ENCODE measurements at places on chromosomes 3 and 15.

GRCh38 chr3:158970006-158970405, 168.2 kb downstream of the MFSD1 start:
- DNase-seq, result no peak

GRCh38 chr3:65625305-65625704, 413.4 kb downstream of the MAGI1 start:
- DNase-seq, result no peak

- no peak for DNase-seq
Measured at GRCh38 chr3:189941679-189942078, 179.0 kb downstream of the P3H2 start.

- DNase-seq, result no peak
Measured at GRCh38 chr3:195226900-195227447, 44.0 kb downstream of the XXYLT1 start.

DNA sequence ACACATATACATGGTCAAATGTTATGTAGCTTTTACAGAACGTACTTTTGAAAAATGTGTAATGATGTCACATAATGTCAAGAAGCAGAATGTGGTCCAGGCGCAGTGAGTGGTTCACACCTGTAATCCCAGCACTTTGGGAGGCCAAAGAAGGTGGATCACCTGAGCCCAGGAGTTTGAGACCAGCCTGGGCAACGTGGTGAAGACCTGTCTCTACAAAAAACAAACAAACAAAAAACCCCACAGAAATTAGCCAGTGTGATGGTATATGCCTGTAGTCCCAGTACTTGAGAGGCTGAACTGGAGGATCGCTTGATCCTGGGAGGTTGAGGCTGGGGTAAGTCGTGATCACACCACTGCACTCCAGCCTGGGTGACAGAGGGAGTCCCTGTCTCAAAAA, 15.9 kb upstream of the GLCE start:
- DNase-seq, result no peak

DNA sequence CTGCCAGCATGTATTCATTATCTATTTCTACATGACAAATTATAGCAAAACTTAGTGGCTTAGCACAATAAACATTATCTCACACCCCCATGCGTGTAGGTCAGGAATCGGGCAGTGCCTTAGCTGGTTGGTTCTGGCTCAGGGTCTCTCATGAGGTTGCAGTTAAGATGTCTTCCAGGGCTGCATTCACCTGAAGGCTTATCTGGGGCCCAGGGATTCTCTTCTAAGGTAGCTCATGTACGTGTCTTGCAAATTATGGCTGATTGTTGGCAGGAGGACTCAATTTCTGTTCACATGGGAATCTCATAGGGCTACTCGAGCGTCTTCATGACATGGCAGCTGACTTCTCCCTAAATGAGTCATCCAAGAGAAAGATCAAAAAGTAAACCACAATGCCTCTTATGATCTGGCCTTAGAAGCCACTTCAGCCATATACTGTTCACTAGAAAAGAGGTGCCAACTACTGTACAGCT, 42.9 kb upstream of the TSC22D2 start:
- no peak for DNase-seq

- DNase-seq, result no peak
Measured at GRCh38 chr3:150269526-150269925, 138.6 kb upstream of the TSC22D2 start.

DNA sequence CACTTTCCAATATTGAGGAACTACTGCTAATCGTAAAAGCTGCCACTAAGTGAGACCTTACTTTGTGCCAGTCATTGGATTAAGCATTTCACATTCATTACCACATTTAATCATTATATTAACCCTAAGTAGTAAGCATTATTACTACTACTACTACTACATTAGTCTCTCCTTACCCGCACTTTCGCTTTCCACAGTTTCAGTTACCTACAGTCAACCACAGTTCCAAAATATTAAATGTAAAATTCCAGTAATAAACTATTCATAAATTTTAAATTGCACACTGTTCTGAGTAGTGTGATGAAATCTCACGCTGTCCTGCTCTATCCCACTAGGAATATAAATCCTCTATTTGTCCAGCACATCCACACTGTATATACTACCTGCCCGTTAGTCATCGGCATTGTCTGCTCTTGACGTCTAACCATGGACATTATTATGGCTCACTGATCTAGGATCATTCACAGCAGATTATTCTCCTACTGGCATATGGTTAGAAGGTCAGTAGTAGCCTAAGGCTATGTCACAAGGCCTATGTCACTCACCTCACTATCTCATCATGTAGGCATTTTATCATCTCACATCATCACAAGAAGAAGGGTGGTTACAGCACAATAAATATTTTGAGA, 121.1 kb downstream of the GSK3B start:
- DNase-seq, result no peak

DNA sequence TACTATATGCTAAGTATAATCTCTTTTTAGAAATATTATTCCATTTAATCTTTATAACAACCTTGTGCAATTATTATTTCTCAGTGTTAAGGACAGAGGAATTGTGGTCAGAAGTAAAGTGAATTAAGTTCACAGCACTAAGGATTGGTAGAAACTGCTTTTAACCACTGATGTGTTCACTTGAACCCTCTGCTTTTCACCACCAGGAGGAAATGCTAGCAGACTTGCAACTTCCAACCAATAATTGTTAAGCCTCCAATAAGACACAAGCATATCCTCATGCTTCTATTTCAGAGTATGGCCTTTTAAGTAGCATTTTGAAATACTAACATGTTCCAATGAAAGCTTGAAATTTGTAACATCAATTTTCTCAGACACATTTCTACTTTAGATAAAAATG, 527.4 kb downstream of the SI start:
- no peak for DNase-seq

- DNase-seq, result no peak
Measured at GRCh38 chr3:76267851-76268380, 482.6 kb upstream of the ZNF717 start.

GRCh38 chr3:133472242-133472641, 72.4 kb downstream of the BFSP2 start:
- DNase-seq, result no peak

GRCh38 chr3:165279471-165279870, 83.3 kb upstream of the SLITRK3 start:
- no peak for DNase-seq

DNA sequence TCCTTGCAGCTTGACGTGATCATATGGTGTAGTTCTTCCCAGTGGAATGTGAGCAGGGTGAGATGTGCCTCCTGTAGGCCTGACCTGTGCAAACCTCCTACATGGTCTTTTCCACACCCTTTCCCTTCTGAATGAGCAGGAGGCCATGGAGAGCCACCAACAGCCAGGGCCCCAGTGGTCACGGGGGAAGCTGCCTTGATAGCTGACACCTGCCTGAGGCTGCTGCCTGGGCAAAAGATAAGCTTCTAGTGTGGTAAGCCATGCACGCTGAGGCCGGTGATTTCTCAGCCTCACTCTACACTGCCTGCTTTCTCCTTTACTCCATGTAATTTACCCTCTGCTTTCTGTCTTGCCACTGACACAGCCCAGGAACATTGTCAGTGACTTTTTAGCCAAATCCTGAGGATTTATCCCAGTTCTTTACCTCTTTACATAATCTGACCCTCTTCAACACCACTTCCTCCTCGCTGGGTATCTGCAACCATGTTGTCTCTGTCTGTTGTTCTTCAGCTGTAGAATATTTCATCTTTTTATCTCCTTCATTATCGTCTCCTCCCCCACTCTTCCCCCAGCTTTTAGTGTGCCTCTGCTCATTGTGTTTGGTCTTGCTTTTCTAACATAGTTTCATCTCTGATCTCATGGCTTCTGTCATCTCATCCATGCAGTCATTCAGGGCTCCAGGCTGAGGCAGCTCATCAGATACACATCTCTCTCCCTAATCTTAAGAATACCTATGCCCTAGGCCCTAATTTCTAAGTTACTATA, 11.2 kb upstream of the KBTBD12 start:
- DNase-seq, result no peak

DNA sequence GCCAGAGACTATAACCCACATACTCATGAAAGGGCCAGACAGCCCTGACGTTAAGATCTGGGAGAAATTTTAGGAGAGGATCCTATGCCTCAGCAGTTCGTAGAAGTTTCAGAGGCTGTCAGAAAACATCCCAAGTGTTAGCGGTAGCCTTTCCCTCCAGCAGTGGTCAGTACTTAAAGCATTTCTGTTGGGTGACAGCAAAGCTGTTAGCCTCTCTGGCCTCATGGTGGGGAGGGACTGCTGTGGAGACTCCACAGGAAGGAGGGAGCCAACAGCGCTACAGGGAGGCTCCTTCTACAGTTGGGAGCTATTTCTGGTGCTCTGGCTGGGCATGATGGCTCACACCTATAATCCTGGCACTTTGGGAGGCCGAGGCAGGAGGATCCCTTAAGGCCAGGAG, 27.4 kb downstream of the IDH2 start:
- DNase-seq, result no peak

DNA sequence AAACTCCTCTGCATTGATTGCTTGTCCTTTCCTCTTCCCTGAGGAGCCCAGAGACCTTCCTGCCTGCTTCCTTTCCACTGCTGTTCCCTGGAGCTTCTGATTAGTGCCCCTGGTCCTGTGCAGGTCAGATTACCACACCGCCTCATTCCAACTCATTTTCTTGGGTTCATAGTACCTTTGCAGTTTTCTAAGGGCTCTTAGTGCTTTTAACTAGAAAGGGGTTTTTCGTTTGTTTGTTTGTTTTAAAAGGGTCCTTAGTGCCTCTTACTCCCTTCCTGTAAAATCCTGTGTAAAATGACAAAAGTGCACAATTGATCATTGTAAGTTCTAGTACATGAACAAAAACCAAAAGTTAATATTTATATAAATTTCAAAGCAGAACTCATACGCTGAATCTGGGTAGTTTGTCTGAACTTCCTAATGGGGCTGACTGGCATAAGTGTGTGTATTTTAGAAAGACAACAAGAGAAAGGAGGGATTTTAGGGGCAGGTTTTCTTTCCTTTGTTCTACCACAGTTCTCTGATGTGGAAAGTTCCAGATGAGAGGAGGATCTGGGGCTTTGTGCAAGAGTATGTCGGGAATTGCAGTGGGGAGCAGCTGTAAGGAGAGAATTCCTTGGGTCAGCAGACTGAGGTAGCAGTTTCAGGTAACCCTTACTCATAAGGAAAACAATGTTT, 30.6 kb downstream of the SNRK start:
- no peak for DNase-seq

DNA sequence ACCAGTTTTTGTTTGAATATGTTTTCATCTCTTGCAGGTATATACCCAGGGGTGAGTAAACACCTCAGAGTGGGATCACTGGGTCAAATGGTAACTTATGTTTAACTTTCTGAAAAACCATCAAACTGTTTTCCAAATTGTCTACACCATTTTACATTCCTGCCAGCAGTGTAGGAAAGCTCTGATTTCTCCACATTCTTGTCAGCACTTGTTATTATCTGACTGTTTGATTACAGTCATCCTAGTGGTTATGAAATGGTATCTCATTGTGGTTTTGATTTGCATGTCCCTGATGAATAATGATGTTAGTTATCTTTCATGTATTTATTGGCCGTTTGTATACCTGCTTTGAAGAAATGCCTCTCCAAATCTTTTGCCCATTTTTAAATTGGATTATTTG, 13.8 kb downstream of the FSD2 start:
- no peak for DNase-seq

GRCh38 chr3:182644013-182644412, 149.3 kb upstream of the ATP11B start:
- DNase-seq, result no peak

GRCh38 chr15:80893777-80894176, 95.8 kb downstream of the MESD start:
- no peak for DNase-seq

DNA sequence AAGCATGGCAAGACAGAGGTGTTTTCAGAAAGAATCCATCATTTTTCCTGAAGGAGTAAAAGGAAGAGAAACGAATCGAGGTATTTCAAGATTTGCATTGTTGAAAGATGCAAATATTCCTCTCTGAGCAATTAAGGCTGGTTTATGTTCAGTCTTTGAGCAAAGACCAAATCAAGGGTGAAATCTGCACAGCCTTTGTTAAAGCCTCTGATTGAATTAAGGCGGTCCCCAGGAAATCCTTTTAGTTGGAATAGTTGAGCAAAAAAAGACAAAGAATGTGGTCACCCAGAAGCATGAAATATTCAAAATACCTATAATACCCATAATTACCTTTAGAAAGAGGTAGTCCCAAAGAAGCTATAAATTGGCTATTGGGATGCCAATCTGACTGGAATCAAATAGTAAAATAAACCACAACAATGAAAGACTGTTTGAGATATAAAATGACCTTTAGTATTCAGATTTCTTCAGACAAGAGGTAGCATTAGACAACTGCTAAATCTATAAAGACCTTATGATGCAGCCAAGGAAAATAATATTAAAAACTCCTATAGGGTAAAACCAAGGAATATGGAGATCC, 1218.1 kb downstream of the ROBO2 start:
- DNase-seq, result no peak

DNA sequence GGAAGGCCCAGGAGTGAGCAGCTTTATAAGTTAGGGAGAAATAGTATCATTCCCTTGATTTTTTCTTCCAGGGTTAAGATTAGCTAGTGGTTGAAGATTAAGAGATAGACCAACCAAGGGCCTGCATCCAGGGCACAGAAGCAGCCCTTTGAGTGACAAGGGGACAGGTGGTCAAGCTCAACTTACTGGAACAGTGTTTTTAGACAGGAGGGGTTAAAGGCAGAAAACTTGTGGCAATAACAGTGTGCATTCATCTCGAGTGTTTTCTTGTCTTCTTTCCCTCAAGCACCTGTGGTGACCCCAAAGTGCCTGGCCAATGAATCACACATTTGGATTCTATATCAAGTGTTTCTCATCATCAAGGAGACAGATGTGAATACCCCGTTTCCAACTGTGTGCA, 267.5 kb downstream of the PDCD6IP start:
- DNase-seq, result no peak

DNA sequence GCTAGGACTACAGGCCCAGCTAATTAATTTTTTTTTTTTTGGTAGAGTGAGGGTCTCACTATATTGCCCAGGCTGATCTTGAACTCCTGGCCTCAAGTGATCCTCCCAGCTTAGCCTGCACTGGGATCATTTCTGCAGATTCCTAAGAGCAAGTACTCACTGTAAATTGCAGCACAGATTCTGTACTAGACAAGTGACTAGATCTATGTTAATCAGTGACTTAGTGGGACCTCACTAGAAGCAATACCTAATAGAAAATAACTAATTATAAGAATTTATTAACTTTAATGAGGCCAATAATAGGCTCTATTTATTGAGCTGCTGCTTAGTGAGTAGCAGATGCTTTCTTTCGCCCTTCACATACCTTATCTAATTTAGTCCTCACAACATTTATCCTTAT, 10.6 kb upstream of the UTS2B start:
- no peak for DNase-seq

DNA sequence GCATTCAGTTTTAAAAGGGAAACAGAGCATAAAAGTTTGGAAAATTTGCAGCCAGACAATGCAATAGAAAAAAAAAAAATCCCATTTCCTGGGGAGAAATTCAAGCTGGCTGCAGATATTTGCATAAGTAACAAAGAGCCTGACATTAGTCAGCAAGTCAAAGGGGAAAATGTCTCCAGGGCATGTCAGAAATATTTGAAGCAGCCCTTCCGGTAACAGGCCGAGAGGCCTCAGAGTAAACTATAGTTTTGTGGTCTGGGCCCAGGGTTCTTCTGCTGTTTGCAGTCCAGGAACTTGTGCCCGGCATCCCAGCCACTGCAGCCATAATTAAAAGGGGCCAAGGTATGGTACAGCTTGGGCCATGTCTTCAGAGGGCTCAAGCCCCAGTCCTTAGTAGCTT, 411.6 kb upstream of the BCHE start:
- DNase-seq, result no peak

GRCh38 chr3:157070678-157070999, 89.3 kb downstream of the CCNL1 start:
- DNase-seq, result no peak

- no peak for DNase-seq
Measured at GRCh38 chr3:99638167-99638948, at the start of gene COL8A1. TSS of gene COL8A1 (plus strand) at chr3:99638594. CDS start at chr3:99790683, 152,089 bp downstream.

Measured in stimulated activated CD4-positive, alpha-beta T cell treated with anti-CD3 and anti-CD28 coated beads, TNF-alpha, amount 100 ng/mL, for 1 hour (primary cell).